Effector CD4-positive, alpha-beta T cell (primary cell): ENCODE measurements at places on chromosomes 2 and 18.

- DNase-seq, result no peak
Observed at GRCh38 chr2:166343467-166343866, 32.3 kb downstream of the SCN9A start.

GRCh38 chr2:145305889-145306288 lies 786.0 kb upstream of the ZEB2 start:
- no peak for DNase-seq

DNA sequence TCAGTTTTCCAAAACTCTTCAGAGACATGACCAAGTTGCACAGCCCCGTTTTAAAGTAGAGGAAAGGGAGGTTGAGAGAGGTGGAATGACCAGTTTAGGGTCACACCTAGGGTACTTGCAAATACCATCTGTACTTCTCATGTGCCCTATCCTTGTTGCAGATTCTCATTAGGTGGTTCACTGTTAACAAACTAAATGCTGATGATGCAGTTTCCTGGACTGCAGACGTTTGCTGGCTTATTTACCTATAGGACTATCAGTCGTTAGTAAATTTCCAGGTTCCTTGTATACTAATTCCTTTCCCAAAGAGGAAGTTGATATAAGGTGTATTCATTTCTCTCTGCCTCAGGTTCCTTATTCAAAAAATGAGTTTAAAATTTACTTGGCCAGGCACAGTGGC lies 1.4 kb downstream of the FARP2 start:
- no peak for DNase-seq

- DNase-seq, result no peak
Observed at GRCh38 chr2:229081411-229081810, 189.7 kb downstream of the PID1 start.

DNA sequence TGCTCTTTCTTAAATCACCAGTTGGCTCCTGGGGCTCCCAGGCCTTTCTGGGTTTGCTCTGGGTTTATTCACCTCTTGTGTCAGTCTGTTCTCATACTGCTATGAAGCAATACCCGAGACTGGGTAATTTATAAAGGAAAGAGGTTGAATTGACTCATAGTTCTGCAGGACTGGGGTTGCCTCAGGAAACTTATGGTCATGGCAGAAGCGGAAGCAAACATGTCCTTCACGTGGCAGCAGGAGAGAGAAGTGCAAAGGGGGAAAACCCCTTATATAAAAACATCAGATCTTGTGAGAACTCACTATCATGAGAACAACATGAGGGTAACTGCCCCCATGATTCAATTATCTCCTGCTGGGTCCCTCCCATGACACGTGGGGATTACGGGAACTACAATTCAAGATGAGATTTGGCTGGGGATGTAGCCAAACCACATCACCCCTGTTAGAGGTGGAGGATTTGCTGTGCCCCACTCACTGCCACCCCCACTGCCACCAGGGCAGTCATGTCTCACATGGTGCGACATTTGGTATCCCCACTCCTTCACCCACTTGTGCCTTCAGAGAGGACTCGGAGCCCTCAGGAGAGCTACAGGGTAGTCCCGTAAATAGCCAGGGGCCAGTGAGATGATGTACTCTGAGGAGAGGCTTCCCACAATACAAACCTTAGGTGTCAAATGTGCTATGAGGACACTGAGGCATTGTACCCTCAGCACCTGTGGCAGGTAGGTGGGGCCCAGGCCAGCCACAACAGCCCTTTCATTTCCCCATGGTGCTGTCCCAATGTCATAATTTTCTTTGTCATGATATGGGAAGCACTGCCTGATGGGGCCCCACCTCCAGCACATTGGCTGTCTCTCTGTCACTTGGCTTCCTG lies 35.7 kb downstream of the CDC42EP3 start:
- peak; percentile 60 for DNase-seq

DNA sequence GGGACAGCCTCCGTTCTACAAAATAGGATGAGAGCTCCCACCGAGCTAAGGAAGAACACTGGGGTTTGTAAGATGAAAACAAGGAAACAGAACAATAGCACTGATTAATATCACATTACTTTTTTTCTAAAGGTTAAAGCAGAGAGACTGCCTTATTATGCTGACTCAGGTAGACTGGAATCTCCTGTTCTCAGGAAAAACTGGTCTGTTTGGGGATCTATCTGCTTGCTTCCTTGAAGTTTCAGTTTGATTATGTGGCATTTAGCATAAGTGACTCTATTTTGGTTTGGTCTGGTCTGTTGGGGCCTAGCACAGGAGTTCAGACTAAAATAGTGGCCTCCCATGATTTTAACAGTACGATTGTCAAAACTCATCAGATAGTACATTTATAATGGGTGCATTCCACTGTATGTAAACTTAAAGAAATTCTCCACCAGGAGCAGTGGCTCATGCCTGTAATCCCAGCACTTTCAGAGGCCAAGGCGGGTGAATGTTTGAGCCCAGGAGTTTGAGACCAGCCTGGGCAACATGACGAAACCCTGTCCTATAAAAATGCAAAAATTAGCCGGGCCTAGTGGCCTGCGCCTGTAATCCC lies 64.1 kb upstream of the NDUFV2 start:
- no peak for DNase-seq

GRCh38 chr2:94870440-94871225 lies 597 bp upstream of the TEKT4 start:
- no peak for DNase-seq

GRCh38 chr2:30287190-30287840 lies 56.0 kb downstream of the LBH start:
- no peak for DNase-seq
